CD4-positive, alpha-beta T cell treated with Interleukin-2 at 100 ng/mL for 4 hours (primary cell): ENCODE measurements at places on chromosomes 4 and X.

GRCh38 chr4:168868044-168868781, 141.8 kb downstream of the CBR4 start:
- no peak for DNase-seq

GRCh38 chr4:92514627-92515026, 210.9 kb downstream of the GRID2 start:
- DNase-seq: no peak

DNA sequence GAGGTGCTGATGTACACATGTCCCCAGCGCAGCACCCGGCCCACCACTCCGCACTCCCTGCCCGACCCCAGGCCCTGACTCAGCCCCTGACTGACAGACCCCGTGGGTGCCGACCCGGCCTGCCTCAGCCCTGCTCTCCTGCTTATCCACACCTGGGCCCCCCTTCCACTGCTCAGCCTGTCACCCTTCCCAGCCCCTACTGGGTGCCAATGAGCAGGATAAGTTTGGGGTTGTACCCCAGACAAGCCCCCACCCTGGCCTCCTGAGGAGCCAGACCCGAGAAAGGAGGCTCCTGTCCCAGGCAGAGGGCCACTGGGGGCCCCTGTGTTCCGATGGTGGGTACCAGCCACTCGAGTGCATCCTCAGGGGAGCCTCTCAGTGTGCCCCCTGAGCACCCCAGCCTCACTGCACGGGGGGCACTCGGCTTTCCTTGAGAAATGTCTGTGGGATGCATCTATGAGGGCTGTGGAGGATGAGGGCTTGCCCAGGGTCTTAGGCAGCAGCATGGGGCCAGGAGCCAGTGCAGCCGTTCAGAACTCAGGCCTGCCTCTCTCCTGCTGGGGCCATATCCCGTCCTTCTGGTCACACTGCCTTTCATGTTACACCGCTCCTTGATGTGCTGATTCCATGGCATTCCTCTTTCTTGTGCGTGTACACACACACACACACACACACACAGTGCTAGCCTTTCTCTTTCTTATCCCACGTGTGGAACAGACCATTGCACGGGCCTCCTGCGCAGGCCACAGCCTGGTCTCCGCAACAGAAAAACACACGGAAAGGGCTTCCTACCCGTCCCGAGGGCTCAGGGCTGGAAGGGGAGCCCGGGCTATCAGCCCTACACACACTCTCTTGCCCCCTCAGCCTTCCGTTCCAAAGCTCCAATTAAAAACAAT, 220.1 kb upstream of the PSAPL1 start:
- no peak for DNase-seq

DNA sequence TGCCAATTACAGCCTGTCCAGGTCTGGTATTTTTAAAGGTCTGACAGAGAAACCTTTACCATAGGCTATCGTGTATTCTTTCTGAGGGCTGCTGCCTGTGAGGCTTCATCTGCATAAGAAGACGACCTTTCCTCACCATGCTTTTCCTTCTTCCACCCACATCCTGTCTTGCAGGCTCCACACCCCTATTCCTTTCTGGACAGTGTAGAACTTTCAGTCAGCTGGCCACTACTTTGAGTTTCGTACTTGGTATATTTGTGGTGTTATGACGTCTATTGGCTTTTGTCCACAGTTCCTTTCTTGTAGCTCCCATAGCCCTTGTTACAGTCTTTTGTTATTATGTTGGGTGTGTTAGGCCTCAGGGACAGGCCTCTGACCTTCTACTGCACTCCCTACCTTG, 311.4 kb downstream of the RAPGEF2 start:
- DNase-seq: no peak

- DNase-seq: no peak
Measured at GRCh38 chr4:124854968-124855367, 142.4 kb upstream of the ANKRD50 start.

DNA sequence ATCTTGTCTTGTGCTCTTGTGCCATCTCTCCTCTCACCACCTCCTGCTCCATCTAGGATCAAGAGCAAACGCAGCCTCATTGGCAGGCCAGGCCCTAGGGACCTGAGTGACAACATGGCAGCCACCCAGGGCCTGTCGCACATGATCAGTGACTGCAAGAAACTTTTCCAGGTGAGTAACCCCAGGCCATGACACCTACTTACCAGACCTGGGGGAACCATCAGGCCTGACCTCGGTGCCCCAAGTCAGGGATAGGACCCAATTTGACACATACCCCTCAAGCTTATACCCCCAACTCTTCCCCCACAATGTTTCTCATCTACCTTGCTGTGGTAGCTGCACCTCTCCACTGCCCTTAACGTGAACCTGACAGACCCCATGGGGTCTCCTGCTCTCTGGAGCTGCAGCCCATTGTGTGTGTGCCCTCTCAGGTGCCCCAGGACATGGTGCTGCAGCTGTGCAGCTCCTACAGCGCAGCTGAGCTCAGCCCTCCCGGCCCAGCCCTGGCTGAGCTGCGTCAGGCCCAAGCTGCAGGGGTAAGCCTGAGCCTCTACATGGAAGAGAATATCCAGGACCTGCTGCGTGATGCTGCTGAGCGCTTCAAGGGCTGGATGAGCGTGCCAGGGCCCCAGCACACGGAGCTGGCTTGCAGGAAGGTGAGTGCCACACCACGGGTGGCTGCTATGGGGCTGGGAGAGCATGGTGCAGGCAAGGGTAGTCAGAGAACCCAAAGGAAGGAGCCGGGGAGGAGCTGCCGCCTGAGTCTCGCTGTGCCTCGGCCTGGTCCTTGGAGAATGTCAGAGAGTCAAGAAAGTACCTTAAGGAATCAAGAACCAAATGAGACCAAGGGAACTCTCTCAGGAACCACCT, 74.8 kb downstream of the STARD8 start:
- no peak for DNase-seq
